HAP-1 (cell line): ENCODE measurements at places on chromosomes 2 and 18.

GRCh38 chr2:132979339-132980093 lies 309.5 kb upstream of the LYPD1 start:
- DNase-seq, result no peak

DNA sequence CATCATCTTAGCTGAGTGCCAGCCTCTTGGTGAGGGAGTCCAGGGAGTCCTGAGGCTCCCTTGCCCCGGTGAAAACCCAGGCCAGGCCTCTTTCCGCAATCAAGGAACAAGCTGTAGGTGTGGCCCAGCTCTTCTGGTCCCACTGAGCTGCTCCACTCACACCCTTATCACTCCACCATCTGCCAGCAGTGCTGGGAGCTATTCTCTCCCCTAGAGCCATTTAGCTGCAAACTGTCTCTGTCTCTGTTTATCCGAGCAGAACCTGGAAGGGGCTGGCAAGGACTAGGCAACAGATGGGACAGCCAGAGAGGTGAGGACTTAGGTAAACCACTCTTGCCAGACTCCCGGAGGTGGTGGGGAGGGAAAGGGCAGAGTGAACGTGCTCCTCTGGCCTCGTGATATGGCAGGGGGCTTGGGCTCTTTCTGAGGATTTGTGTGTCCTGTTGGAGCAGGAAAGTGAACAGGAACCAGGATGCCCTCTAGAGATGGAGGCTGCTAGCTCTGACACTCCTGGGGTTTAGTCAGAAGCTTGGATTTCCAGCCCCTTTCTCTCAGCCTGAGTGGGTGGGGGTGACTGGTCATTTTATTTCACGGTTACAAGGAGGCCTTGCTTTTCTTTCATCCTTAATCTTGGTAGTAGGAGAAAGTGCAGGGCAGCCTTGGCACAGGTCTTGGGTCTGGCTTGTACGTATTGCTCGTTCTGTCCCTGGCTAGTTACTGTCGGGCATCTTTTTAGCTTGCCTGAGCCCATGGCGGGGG lies 19.6 kb downstream of the B3GNT2 start:
- no peak for DNase-seq

DNA sequence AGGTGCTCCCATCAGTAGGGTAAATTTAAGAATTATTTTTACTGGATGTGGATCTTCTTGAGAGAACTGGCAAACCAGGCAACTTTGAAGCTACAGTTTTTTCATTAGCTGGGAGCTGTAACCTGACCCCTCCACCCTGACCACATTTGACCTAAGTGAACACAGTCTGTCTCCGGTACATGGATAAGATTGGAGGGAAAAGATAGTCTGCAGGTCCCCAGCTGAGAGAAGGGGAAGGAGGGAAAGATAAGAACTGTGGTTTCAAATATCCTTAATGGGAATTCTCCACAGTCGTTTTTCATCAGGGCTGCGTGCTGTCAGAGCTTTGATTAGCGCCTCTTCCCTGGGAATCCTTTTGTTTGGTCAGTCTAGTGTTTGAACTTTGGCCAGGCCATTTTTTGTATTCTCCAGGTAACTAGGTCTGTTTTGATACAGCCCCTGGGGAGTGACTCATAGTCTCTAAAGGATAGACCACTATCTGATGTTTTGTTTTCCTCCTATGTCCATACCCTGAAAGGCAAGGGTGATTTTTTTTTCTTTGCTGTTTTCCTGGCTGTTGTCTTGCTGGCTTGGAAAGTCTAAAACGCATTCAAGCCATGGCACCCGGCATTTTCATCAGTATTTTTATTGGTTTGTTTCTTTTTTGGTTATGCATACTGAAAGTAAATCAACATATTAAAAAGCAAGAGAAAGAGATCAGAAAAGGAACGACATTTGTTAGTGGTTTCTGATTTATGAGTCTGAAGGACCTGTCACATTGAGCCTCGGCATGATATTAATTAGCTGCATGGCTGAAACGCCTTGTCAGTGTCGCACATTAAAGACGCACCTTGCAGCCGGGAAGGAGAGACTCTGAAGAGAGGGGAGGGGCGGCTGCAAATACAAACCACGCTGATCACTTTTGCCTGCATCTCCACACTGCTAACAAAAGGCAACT lies 183.4 kb upstream of the FN1 start:
- peak; percentile 73 for DNase-seq

DNA sequence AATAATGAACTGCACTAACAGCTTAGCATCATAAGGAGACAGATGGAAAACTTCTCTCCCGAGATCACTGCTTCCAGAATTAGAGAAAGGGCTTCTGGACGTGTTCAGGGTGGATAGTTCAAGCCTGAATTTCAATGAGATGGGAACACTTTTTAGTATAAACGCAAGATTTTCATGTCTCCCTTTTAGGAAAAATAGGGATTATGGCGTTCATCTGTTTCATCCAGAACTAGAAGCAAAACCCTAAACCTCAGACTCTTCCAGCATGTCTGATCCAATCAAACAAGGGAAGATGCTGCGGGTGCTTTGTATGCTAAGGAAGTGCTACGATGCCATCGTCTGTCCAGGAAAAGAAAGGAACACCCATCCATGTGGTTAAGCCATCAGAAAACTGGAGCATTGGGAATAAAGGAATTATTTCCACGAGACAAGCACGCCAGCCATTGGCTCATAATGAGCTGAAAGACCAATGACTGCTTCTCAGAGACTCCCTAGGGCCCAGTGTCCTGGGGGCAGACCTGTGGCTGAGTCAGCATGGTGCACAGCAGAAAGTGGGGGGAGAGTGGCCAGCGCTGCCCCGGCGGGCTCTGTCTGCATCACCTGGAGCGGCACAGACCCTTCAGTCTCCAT lies 65.9 kb upstream of the AFF3 start:
- no peak for DNase-seq

GRCh38 chr18:24031916-24032315 lies 17.4 kb downstream of the TTC39C start:
- DNase-seq, result no peak
